ENCODE measurements at places on chromosomes 3 and 15. TPM values are rescaled to one million over a fixed set of nuclear protein-coding genes. Genes with fewer than 3 reads are reported as not detected.

Gene FRG2C
- total RNA-seq = not detected

Gene KNL1
- total RNA-seq = 24.8 TPM

- peak; percentile 74 for DNase-seq
- no peaks in the 10 kb centered on the region for H3K36me3 ChIP-seq
- H3K4me1 ChIP-seq = peaks cover 31% of the 10 kb centered on the region
- peak overlapping the region; percentile 74 for H3K27ac ChIP-seq
- H3K4me3 ChIP-seq = no peak overlapping the region
Observed at GRCh38 chr3:149339931-149340309, 6.5 kb upstream of the TM4SF18 start.

GRCh38 chr3:148150141-148150540 lies 547.6 kb upstream of the AGTR1 start:
- H3K27ac ChIP-seq = no peak overlapping the region
- no peaks in the 10 kb centered on the region for H3K36me3 ChIP-seq
- no peak overlapping the region for H3K4me3 ChIP-seq
- DNase-seq = no peak
- H3K27me3 ChIP-seq = no peaks in the 10 kb centered on the region

DNA sequence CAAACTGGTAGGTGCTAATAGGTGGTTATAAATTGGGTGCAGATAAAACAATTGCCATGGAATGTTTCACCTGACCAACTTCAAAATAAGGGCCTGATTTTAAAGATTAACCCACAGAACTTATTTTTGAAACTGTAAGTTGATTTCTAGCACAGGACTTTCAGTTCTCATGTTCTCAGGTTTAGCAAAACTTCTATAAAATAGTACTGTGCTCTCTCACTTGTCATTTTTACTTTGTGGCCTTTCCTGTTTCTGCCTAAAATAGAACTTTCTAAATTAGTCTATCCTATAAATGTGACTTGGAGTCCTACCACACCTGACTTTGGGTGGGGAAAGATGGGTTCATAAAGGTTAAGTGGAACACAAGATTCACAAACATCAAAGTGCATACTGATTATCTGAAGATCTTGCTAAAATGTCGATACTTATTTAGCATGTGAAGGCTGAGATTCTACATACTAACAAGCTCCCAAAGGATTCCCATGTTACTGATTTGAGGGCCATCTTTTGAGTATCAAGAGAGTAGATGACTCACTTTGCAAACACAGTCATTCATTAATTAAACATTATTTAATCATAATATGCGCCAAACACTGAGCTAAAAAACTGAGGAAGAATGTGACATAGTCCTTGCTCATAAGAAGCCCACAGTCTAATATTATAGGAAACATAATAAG lies 38.6 kb downstream of the BTLA start:
- H3K27me3 ChIP-seq = no peaks in the 10 kb centered on the region
- H3K4me3 ChIP-seq = no peak overlapping the region
- no peaks in the 10 kb centered on the region for H3K36me3 ChIP-seq
- DNase-seq = no peak
- H3K27ac ChIP-seq = no peak overlapping the region
- H3K4me1 ChIP-seq = no peaks in the 10 kb centered on the region

- no peaks in the 10 kb centered on the region for H3K36me3 ChIP-seq
- peak overlapping the region; percentile 34 for H3K4me3 ChIP-seq
- DNase-seq = peak; percentile 39
- H3K4me1 ChIP-seq = no peaks in the 10 kb centered on the region
- no peak overlapping the region for H3K27ac ChIP-seq
- H3K27me3 ChIP-seq = no peaks in the 10 kb centered on the region
Observed at GRCh38 chr15:80072285-80072994, 13.0 kb downstream of the ZFAND6 start.

GRCh38 chr3:175047786-175048185 lies 188.7 kb downstream of the NAALADL2 start:
- H3K4me3 ChIP-seq = no peak overlapping the region
- no peak overlapping the region for H3K27ac ChIP-seq
- H3K36me3 ChIP-seq = no peaks in the 10 kb centered on the region
- H3K27me3 ChIP-seq = no peaks in the 10 kb centered on the region
- DNase-seq = no peak

DNA sequence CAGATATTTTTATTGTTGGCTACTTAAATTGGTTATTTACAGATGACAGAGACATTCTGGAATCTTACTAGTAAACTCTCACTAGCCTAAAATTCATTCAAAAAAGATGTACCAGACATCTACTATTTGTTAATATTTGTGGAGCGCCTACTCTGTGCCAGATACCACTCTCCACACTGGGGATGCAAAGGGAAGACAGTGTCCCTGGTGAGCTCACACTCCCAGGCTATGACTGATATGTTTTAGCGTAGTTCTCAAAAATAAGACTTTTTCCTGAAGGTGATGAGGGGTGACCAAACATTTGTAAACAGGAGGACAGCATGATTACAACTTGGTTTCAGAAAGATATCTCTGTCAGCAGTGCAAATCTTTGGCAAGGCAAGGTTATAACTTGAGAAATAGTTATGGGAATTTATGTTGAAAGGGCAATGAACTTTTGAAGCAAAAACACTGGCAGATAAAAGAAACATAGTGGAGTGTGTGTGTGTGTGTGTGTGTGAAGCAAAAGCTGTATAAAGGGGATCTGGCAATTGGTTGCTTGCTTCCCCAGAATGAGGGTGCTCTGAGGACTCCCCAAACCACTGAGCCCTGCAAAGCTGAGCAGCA lies 51.2 kb downstream of the HACD2 start:
- H3K27ac ChIP-seq = no peak overlapping the region
- H3K4me1 ChIP-seq = no peaks in the 10 kb centered on the region
- H3K36me3 ChIP-seq = no peaks in the 10 kb centered on the region
- no peak for DNase-seq

DNA sequence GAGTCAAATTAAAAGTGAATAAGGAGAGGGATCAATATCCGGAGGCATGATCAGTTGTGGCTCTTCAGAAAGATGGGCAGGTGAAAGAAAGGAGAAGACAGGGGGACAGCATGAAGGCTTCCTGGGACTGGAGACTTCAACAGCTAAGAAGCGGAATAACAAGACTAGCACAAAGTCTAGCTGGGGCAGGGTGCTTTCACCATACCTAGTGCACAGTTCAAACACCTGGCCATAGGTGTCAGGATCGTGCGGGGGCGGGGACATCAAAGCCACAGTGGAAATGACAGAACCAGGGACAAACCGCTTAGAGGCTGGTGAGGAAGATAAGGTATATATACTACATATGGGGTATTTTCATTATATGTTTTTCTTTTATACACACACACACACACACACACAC lies 66.2 kb upstream of the FOXP1 start:
- no peak overlapping the region for H3K27ac ChIP-seq
- DNase-seq = peak; percentile 16
- no peaks in the 10 kb centered on the region for H3K36me3 ChIP-seq
- H3K27me3 ChIP-seq = no peaks in the 10 kb centered on the region
- H3K4me1 ChIP-seq = peaks cover 20% of the 10 kb centered on the region

GRCh38 chr15:67980773-67981685 lies 73.1 kb upstream of the PIAS1 start:
- no peak overlapping the region for H3K4me3 ChIP-seq
- H3K36me3 ChIP-seq = no peaks in the 10 kb centered on the region
- H3K4me1 ChIP-seq = no peaks in the 10 kb centered on the region
- no peaks in the 10 kb centered on the region for H3K27me3 ChIP-seq
- DNase-seq = no peak

- no peaks in the 10 kb centered on the region for H3K36me3 ChIP-seq
- no peak overlapping the region for H3K4me3 ChIP-seq
- no peak overlapping the region for H3K27ac ChIP-seq
- peaks cover 13% of the 10 kb centered on the region for H3K4me1 ChIP-seq
- no peaks in the 10 kb centered on the region for H3K27me3 ChIP-seq
- peak; percentile 44 for DNase-seq
Observed at GRCh38 chr15:92158426-92158825, 235.3 kb upstream of the ST8SIA2 start.

DNA sequence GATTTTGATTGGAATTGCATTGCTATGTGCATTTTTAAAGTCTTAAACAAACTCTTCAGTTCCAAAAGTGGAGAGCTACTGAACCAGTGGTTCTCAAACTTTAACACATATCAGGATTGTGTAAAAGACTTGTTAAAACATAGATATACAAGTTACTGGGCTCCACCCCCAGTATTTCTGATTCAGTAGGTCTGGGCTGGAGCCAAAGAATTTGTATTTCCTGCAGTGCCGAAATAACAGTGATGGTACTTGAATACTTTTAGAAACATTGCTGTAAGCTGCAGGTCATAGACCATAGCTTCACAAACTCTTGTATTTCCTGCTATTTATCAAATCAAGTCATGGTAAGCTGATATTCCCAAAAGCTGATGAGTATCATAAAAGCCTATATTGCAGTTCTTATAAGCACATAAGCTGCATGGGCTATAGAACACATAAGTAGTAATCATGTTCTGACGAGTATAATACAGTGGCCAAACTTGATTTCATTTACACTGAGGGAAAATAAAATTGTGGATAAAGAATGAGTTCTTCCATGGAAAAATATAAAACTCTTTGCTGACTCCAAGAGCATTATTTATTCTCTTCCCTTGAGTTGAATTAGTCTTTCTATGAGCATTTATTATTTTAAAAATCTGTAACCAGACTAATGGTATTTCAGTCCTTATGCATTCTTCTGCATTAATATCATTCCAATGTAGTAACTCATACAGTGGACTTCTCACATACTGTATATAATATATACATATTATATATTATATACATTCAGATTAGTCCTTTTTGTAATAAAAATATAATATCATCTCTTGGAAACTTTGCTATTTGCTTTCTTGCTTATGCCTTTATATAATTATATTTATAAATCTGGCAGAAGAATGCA lies 550.5 kb upstream of the AGTR1 start:
- H3K27ac ChIP-seq = no peak overlapping the region
- no peaks in the 10 kb centered on the region for H3K36me3 ChIP-seq
- H3K4me3 ChIP-seq = no peak overlapping the region
- no peak for DNase-seq

DNA sequence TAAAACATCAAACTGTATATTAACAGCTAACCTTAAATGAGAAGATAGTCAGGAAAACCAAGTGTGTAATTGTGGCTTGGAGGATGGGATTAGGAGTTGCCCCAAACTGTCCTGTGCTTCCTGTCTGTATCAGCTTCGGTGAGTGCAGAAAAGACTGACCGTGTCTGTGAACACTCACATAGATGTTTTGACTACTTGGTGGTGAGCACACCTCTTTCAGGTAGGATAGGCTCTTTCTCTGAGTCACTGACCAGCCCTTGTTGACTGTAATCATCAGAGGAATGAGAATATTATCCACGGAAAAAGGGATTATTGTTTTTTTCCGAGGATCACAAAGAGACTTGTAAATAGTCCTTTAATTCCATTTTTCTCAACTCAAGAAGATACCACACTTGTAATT lies 51.5 kb downstream of the GMNC start:
- no peak overlapping the region for H3K27ac ChIP-seq
- no peak overlapping the region for H3K4me3 ChIP-seq
- DNase-seq = no peak
- H3K27me3 ChIP-seq = no peaks in the 10 kb centered on the region
- H3K4me1 ChIP-seq = no peaks in the 10 kb centered on the region
- no peaks in the 10 kb centered on the region for H3K36me3 ChIP-seq

- H3K4me3 ChIP-seq = no peak overlapping the region
- H3K27ac ChIP-seq = no peak overlapping the region
- no peaks in the 10 kb centered on the region for H3K36me3 ChIP-seq
- DNase-seq = no peak
- H3K4me1 ChIP-seq = no peaks in the 10 kb centered on the region
- no peaks in the 10 kb centered on the region for H3K27me3 ChIP-seq
Observed at GRCh38 chr3:103184772-103185171, 750.0 kb downstream of the ZPLD1 start.

GRCh38 chr3:24832891-24833290 lies 338.2 kb upstream of the THRB start:
- no peaks in the 10 kb centered on the region for H3K27me3 ChIP-seq
- no peak for DNase-seq
- H3K4me3 ChIP-seq = no peak overlapping the region
- H3K36me3 ChIP-seq = no peaks in the 10 kb centered on the region
- no peak overlapping the region for H3K27ac ChIP-seq
- no peaks in the 10 kb centered on the region for H3K4me1 ChIP-seq

DNA sequence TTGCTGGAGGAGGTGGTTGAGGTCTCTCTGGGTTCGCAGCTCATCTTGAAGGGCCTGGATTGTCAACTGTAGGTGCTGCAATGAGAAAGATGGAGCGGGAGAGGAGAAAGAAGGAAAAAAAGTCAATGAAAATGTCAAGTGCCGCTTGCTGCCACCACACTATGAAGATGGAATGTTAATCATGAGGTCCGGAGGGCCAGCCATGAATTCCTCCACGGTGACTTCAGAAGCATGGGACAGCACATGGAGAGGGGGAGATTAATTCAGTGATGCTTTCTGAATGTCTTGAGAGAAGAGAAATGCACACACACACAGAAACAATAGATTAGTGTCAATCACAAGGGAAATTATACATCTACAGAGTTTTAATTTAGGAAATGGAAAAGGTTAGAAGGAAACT lies 171.9 kb downstream of the ERC2 start:
- no peaks in the 10 kb centered on the region for H3K36me3 ChIP-seq
- no peak overlapping the region for H3K27ac ChIP-seq
- no peaks in the 10 kb centered on the region for H3K4me1 ChIP-seq
- no peak overlapping the region for H3K4me3 ChIP-seq
- no peaks in the 10 kb centered on the region for H3K27me3 ChIP-seq

DNA sequence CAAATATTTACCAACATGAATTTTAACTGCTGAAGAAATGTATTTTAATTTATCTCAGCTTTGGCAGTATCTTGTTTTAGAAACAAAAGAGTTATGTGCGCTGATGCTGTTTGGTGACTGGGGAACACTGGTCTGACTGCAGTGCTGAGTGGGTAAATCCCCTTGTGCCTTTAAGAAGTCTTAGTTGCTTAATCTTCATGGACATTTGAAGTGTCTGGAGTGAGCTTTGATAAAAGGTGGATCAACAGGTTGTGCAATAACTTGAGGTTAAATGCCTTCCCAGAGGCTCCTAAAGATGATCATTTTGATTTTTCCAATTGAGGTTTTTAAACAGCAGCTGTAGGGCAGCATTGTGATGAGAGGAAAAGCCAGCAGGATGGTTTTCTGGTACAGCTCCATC lies 68.7 kb downstream of the TP63 start:
- H3K4me1 ChIP-seq = peaks cover 4% of the 10 kb centered on the region
- H3K27ac ChIP-seq = no peak overlapping the region
- DNase-seq = no peak
- H3K4me3 ChIP-seq = no peak overlapping the region
- H3K36me3 ChIP-seq = no peaks in the 10 kb centered on the region
